Heart right ventricle (tissue), 16 donors: ENCODE measurements at places on chromosomes 2 and 18. TPM values are rescaled to one million over a fixed set of nuclear protein-coding genes. Genes with fewer than 3 reads are reported as not detected.

Gene OTOS
- total RNA-seq = not detected

Gene TRIM43
- not detected for total RNA-seq

DNA sequence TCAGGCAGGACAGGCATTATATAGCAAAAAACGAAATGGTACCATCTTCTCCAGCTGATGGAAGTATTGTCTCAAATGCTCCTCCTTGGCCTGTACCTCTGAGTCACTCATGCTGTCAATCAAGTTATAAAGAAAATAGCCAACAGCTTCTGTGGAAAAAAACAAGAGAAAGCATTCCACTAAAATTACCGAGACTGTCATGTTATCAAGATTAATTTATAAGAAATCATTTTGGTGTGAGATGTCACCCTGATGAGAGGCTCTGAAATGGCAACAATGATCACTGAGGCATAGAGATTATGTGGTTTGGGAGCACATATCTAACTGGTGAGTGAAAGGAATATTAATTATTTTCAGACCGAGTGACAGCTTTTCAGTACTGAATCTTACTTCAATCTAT, 47.4 kb downstream of the LRPPRC start:
- H3K4me3 ChIP-seq = no peak overlapping the region
- H3K36me3 ChIP-seq = peaks cover 100% of the 10 kb centered on the region
- no peak for DNase-seq

DNA sequence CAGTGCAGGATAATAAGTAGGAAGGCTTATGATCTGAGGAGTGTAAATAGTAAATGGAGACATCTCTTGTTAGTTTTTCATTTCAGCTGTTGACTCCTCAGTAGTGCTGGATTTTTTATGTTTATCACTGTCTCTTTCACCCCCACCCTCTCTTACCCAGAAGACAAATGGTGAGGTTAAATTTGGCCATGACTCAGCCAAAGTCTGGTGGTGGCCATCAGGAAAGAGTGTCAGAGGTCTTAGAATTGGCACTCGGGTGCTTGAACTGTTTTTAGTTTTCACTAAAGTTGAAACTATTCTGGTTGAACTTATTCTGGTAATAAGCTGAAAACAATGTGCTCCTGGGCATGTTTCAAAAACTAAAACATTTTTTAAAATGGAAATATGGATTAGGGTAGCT, 123.3 kb downstream of the FHOD3 start:
- peaks cover 21% of the 10 kb centered on the region for H3K4me1 ChIP-seq
- H3K27ac ChIP-seq = peak overlapping the region; percentile 82
- no peak overlapping the region for H3K4me3 ChIP-seq
- no peaks in the 10 kb centered on the region for H3K36me3 ChIP-seq
- no peaks in the 10 kb centered on the region for H3K27me3 ChIP-seq

GRCh38 chr2:104043864-104044263, 810.1 kb upstream of the POU3F3 start:
- DNase-seq = no peak
- H3K4me1 ChIP-seq = no peaks in the 10 kb centered on the region
- no peaks in the 10 kb centered on the region for H3K36me3 ChIP-seq
- H3K27ac ChIP-seq = no peak overlapping the region
- no peaks in the 10 kb centered on the region for H3K27me3 ChIP-seq
- no peak overlapping the region for H3K4me3 ChIP-seq

GRCh38 chr2:133633881-133634409, 65.7 kb upstream of the NCKAP5 start:
- peak overlapping the region; percentile 29 for H3K4me3 ChIP-seq
- no peak for DNase-seq

DNA sequence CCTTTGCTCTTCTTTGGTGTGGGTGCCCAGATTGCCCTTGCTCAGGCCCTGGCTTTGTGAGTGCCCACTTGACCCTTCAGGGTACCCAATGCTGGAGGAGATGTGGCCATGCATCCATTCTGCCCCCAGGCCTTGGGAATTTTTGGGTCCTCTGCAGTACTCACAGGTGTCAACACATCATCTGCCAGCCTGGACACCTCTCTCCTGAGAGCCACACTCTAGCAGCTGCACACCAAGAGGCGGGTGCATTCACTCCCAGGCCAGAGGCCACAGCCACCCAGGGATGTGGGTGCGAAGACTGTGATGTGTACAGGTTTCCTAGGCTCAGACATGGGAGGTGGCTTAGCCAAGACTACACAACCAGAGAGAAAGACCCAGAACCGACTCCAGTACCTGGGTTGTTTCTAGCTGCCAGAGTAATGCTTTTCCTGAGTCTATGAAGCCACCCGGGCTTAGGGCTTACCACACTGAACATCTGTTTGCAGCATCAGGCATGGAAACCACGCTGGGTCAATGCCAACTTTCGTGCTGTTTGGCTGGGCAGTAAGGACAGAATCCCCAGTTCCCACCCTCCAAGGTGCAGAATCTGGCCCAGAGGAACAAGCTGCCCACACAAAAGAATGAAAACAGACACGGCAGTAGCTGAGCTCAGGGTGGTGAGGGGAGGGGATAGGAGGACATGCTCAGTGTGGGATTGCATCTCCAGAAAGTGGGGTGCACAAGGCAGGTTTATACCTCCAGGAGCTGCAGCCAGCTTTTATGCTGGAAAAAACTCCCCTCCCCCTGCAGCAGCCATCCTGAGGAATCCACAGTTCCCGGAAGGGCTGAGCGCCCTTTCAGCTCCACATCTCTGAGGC, 40.1 kb downstream of the KCNF1 start:
- no peak for DNase-seq
- H3K36me3 ChIP-seq = no peaks in the 10 kb centered on the region
- no peaks in the 10 kb centered on the region for H3K27me3 ChIP-seq
- no peaks in the 10 kb centered on the region for H3K4me1 ChIP-seq

DNA sequence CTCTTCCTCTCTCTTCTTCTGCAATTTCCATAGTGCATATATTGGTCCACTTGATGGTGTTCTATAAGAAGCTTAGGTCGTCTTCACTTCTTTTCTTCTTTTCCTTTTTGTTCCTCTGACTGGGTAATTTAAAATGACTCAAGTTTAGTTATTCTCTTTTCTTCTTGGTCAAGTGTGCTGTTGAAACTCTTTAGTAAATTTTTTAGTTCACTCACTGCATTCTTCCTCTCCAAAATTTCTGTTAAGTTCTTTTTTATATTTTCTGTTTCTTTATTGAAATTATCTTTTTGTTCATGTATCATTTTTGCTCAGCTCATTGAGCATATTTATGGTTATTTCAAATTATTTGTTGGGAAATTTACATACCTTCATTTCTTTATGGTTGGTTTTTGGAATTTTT, 32.7 kb upstream of the ZSWIM2 start:
- H3K27me3 ChIP-seq = no peaks in the 10 kb centered on the region
- H3K36me3 ChIP-seq = no peaks in the 10 kb centered on the region
- H3K27ac ChIP-seq = no peak overlapping the region
- no peak overlapping the region for H3K4me3 ChIP-seq
- H3K4me1 ChIP-seq = no peaks in the 10 kb centered on the region
- no peak for DNase-seq

- H3K36me3 ChIP-seq = no peaks in the 10 kb centered on the region
- no peak overlapping the region for H3K4me3 ChIP-seq
- H3K27me3 ChIP-seq = no peaks in the 10 kb centered on the region
- DNase-seq = no peak
- no peak overlapping the region for H3K27ac ChIP-seq
These were observed 36.6 kb downstream of the DPYSL5 start for GRCh38 chr2:26884486-26884885.

DNA sequence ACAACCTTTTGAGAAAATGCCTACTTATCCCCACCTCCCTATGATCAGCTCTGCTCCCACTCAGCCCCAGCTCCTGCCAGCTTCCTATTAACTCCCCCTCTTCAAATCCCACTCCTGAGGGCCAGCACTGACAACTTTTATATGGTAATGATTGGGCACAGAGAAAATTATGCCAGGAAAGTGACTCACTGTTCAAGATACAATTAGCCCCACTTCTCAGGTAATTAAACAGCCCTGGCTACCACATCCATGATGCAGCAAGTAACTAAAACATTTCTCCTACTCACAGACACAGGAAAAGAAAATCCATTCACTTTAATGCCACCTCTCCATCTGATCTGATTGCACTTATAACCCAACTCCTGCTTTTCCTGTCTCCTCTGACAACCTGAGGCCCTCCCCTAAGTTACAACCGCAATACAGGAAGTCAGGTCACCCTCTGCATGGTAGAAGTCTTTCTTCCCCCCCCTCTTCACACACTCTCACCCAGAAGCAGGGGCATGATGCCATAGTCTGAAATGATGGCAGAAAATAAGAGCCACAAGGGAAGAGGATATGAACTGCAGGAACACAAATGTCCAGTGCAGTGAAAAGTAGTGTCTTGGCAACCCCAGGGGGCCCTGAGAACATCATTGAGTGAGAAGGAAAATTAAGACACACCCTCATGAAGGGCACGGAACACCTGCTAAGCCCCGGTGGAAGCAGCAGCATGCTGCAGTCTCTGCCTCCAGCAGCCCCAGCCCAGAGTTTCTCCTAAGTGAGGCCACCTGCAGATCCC, 54.4 kb downstream of the STK39 start:
- DNase-seq = no peak
- H3K4me3 ChIP-seq = no peak overlapping the region
- no peak overlapping the region for H3K27ac ChIP-seq
- no peaks in the 10 kb centered on the region for H3K27me3 ChIP-seq
- no peaks in the 10 kb centered on the region for H3K36me3 ChIP-seq

GRCh38 chr2:15372019-15372418, 189.1 kb downstream of the NBAS start:
- H3K4me3 ChIP-seq = no peak overlapping the region
- no peaks in the 10 kb centered on the region for H3K4me1 ChIP-seq
- peaks cover 4% of the 10 kb centered on the region for H3K36me3 ChIP-seq
- no peaks in the 10 kb centered on the region for H3K27me3 ChIP-seq
